ENCODE measurements at places on chromosomes 2 and 18.
A peak's percentile ranks its signal among the peaks of the same experiment; 100 is the strongest.

GRCh38 chr2:96095116-96095636 lies 21.2 kb downstream of the ADRA2B start:
- DNase-seq = no peak

- no peak for DNase-seq
These were observed 28.5 kb upstream of the FAHD2A start for GRCh38 chr2:95374029-95374428.

DNA sequence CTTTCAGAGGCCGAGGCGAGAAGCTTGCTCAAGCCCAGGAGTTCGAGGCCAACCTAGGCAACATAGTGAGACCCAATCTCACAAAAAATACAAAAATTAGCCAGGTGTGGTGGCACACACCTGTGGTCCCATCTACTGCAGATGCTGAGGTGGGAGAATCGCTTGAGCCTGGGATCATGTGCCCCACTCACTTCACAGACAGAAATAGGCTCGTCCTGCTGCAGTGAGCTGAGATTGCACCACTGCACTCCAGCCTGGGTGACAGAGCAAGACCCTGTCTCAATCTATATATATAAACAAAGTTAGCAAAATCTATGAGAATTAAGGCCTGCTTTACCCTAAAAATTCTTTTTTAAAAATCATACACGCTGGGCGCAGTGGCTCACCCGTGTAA lies 50.8 kb downstream of the TEX44 start:
- DNase-seq = no peak

- DNase-seq = no peak
These were observed 10.2 kb upstream of the FAP start for GRCh38 chr2:162253435-162253834.

- DNase-seq = no peak
These were observed 32.5 kb downstream of the SNED1 start for GRCh38 chr2:241030883-241031282.

GRCh38 chr18:51168026-51168742 lies 29.3 kb downstream of the MEX3C start:
- DNase-seq = no peak

GRCh38 chr2:231172025-231172424 lies 26.4 kb upstream of the ARMC9 start:
- no peak for DNase-seq

GRCh38 chr2:101723371-101724124 lies 26.0 kb downstream of the MAP4K4 start:
- DNase-seq = no peak

DNA sequence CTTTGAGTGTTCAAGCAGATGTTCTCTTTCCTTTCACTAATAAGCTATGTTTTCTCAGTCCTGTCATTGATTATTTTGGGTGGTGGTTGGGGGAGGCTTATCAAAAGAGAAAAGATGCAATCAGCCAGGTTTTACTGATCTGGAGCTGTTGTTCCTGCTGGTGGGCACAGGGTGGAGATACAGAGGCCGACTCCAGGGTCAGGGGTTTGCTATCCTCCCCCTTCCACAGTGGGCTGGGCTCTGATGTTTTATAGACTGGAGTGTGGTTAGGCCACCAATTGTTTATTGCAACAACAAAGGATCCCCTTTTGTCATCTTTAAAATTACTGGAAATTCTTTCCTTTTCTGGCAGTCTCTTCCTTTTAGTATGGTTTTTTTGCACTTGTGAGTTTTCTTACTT lies 120.5 kb downstream of the TANC1 start:
- DNase-seq = no peak

DNA sequence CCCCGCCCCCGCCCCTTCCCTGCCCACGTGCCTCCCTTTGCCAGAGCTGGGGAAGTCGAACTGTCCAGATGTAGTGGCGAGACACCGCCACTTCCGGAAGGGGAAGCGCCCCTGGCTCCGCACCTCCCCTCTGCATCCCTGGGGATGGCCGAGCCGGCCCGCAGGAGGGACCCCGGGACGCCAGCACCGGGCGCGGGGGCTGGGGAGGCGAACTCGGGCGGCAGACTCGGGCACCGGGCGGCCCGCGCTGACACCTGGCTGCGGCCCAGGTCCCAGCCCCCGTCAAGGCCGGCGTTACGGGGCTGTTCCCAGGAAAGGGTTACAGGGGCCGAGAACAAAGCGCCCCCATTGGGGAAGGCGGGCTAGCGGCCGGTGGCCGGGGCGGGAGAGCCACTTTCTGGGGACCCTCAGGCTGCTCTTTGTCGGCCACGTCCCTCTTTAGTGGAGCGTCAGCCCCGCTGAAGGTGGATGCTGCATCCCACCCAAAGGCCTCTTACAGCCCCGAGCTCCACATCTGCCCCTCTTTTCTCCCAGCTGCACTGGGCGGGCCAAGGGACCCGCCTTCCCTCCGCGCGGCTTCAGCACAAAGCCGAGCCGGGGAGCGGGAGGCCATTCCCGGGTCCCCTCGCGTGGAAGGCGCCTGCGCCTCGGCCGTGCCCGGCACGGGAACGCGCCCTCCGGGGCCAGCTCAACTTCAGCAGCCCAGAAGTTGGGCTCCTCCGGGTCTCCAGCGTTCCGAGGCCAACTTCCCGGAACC lies 1.3 kb downstream of the SDC1 start:
- DNase-seq = peak; percentile 73

- no peak for DNase-seq
These were observed 14.6 kb upstream of the MCM6 start for GRCh38 chr2:135890835-135891234.

- no peak for DNase-seq
These were observed 776 bp upstream of the SPEG start for GRCh38 chr2:219433666-219434467.
